ENCODE measurements at places on chromosomes 16 and 17.

- no peak for DNase-seq
These were observed 288.6 kb upstream of the CCL2 start for GRCh38 chr17:33966410-33967059.

- no peak for DNase-seq
These were observed 29.5 kb downstream of the MPRIP start for GRCh38 chr17:17071531-17072360.

- no peak for DNase-seq
These were observed 149.9 kb downstream of the NPIPB5 start for GRCh38 chr16:22660441-22661160.

DNA sequence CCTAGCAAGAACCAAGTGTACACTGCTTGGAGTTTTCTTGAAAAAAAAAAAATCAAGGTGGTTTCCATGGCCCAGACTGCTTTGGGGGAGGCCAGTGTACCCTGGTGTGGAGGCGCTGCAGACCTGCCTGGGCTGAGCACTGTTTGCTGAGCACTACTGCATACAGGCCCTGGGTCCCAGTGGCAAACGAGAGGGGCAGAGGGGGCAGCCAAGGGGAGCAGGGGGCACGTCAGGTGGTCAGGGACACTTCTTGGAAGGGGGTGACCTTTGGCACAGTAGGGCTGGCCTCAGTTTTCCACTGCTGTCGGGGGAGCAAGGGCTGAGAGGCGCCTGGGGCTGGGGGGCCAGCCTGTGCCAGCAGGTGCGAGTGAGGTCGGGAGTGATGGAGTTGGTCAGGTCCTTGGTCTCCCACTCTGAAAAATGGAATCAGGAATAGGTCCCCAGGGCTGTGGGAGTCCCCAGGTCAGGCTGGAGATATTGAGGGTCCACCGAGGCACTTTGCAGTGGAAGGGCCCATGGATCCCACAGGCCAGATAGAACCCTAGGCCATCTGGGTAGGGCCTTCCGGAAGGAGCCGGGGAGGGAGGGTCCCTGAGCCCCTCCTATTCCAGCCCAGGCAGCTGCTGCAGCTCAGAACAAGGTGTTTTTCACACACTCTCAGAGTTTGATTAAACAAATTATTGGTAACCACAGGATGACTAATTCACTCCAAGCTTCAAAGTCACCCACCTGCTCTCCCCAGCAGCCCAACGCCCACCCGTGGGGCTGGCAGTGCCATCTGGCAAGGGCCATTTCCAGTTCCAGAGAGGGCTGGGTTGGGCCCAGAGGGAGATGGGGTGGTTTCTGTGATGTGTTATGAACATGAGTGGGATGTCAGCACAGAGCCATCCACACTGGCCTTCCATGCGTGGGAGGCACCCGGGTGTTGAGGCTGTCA, 3.5 kb downstream of the ZFPM1 start:
- DNase-seq, result peak; percentile 66

Data from germinal center (tissue), 1 donor.